ENCODE measurements at places on chromosomes 11 and 22.
A peak's percentile ranks its signal among the peaks of the same experiment; 100 is the strongest.

GRCh38 chr11:68583041-68583446 is 101.3 kb upstream of the GAL start:
- DNase-seq: peak; percentile 53

- no peak for DNase-seq
Observed at GRCh38 chr11:120688163-120688562, 176.6 kb downstream of the GRIK4 start.

DNA sequence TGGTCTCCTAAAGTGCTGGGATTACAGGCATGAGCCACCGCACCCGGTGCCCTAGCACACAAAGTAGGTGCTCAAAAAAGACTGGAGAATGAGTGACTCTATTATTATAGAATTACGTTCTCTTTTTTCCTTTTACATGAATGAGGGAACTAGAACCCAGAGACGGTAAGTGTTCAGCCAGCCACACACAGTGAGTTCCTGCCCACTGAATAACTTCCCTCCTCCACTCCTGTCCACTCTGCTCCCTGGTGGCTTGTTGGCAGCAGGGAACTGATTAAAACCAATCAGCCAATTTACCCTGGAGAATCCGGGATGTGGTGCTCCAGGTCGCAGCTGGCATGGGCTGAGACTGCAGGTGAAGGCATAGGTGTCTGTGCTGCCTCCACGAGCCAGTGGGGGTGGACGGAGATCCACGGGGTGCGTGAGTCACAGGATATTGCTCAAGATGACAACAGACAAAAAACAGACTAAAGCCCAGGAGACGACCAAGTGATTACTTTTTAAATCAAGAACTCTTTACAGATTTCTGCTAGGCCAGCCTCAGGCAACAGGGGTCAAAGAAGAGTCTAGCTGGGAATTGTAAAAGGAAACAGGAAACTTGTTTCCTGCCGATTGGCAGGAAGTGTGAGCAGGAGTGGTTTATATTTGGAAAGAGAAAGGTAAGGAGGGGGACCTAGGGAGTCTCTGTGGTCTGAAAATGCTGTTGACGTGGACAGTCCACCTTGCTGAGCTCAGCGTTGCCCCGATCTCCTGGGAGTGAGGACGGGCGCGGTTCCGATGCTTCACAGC is 95.2 kb upstream of the TP53I11 start:
- peak; percentile 72 for DNase-seq

GRCh38 chr22:49767355-49768062 is 60.2 kb downstream of the BRD1 start:
- peak; percentile 52 for DNase-seq
